ENCODE measurements at places on chromosomes 6 and 20. TPM values are rescaled to one million over a fixed set of nuclear protein-coding genes. Genes with fewer than 3 reads are reported as not detected.

DNA sequence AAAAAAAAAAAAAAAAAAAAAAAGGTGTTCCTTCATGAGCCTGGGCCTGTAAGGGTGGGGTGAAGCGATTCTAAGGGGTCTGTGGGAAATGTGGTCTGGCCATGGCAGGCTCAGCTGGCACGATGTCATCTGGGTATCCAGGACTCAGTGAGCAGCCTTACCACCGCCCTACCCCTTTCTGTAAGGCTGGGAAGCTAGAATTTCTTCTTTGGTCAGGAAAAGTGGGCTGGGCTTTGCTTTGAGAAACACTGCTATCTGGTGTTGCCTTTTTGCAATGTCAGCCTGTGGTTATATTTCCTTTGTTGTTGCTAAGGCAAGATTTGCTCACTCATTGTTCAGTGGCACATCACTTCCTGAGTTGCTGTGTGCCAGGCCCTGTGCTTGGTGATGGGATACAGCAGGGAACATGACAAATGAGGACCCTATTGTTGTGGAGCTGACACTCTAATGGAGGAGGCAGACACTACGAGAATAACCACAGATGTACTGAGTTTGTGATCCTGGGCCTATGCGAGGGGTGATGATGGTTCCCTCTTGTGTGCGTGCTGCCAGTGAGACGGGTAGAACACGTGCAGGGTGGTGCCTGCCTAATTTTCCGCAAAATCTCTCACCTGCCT, 45.9 kb upstream of the ZNFX1 start:
- DNase-seq, result no peak

PNLDC1 gene
- total RNA-seq, result 19.9 TPM

- DNase-seq, result no peak
Observed at GRCh38 chr20:34242879-34243278, 1.7 kb downstream of the ASIP start.

- no peak for DNase-seq
Observed at GRCh38 chr6:118648866-118649554, 2.4 kb downstream of the CEP85L start.

DNA sequence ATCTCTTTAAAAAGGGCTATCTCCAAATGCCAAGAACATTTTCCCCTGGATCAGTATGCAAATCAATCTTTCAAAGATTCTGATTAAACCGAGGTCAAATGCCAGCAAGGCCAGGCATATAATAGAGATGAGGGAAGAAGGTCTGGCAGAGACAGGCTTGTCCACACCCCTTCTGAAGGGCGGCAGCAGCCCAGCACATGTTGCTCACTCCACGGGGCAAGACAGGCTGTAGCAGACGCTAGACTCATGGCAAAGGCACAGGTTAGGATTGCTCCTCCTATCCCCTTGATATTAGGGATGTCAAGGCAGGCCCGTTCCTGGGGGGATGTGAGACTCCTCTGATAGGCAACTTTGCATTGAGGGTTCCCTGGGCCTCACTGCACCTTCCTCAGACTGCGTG, 104.7 kb upstream of the RIN2 start:
- no peak for DNase-seq

DNA sequence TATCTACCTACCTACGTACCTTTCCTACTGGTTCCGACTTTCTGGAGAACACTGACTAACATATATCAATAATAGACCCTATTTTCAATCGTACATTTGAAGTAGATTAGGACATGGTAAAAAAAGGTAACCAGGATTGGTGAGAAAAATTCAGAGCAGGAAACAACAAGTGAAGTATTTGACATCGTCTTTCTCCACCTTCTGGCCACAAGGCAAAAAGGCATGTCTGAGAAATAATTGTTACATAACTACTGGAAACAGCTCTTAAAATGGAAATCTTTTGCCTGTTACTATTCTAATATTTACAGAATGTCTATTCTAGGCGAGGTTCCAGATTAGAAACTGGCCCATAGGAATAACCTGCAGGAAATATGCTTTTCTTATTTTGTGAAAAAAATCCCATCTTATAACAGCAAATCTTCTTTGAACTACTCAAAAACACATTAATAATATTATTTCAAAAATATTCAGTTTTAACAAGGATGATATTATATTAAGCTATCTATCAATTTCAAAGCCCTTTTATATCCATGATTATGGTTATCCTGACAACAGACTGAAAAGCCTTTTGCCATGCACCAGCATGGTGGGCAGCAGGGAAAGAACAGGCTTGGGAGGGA, 80.8 kb downstream of the RCAN2 start:
- peak; percentile 45 for DNase-seq

ADGRF5 gene
- 8.8 TPM for total RNA-seq

SIGLEC1 gene
- total RNA-seq, result 9.4 TPM

- DNase-seq, result peak; percentile 70
Observed at GRCh38 chr6:85449388-85449817, 480 bp upstream of the NT5E start.

DNA sequence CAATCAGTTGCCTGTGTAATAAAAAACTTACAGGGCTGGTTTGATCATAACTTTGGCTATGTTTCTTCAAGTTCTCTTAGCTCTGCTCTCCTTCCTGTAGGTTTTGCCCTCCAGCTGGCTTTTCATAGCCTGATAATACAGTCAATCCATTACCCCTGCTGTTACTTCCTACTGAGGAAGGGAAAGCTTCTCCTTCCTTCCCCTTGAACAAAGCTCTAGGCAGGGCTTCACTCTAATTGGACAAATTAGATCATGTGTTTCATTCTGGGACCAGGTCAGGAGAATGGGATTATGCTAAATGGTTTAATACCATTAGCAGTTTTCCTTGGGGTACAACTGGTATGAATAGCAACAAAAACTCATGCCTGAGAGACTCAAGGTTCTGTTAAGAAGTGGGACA, 106.8 kb upstream of the MCHR2 start:
- no peak for DNase-seq

- DNase-seq, result no peak
Observed at GRCh38 chr20:32480371-32481241, 104.5 kb downstream of the NOL4L start.

DNA sequence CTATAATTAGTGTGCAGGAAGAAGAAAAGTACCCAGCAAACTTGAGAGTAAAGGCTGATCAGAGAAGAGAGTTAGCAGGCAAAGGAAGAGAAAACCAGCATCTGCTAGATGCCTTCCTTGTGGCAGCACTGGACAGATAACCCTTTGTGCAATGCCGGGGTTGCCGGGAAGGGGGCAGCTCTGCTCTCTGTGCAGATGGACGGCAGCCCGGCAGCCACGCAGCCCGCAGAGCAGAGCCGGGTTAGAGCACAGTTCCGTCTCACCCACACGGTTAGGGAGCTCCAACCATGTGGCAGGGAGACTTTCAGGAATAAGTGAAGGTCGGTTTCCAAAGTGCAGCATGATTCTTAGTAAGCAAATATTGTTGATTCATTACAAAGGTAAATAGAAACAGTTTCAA, 80.0 kb upstream of the RPS6KA2 start:
- DNase-seq, result peak; percentile 79

- DNase-seq, result peak; percentile 40
Observed at GRCh38 chr20:32585011-32585585, at the start of gene NOL4L. TSS of gene NOL4L (minus strand) at chr20:32585333. CDS start at chr20:32584890, 443 bp downstream.

GRCh38 chr6:13004601-13005000, 288.0 kb downstream of the PHACTR1 start:
- DNase-seq, result no peak

GRCh38 chr20:37364013-37364926, 18.3 kb downstream of the SRC start:
- DNase-seq, result no peak

- DNase-seq, result no peak
Observed at GRCh38 chr20:62234339-62234738, 4.0 kb upstream of the OSBPL2 start.

- DNase-seq, result no peak
Observed at GRCh38 chr6:38625217-38625616, 14.5 kb downstream of the BTBD9 start.

- no peak for DNase-seq
Observed at GRCh38 chr6:105489216-105489530, 86.3 kb upstream of the PREP start.

DNA sequence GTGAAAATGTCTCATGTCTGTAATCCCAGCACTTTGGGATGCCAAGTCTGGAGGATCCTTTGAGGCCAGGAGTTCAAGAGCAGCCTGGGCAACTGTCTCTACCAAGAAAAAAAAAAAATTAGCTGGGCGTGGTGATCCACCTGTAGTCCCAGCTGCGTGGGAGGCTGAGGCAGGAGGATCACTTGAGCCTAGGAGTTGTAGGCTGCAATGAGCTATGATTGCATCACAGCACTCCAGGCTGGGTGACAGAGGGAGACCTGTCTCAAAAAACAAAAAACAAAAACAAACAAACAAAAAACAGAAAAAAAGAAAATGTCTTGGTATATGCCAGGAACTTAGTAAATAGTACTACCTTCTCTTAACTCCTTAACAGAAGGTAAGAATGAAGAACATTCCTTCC, 31.4 kb upstream of the TMEM14A start:
- no peak for DNase-seq

- DNase-seq, result no peak
Observed at GRCh38 chr20:46997187-46997586, 102.5 kb downstream of the EYA2 start.

GRCh38 chr6:19896693-19897010, 59.5 kb downstream of the ID4 start:
- peak; percentile 73 for DNase-seq

GRCh38 chr20:21513181-21513663, 642 bp downstream of the NKX2-2 start:
- no peak for DNase-seq

TNFRSF6B gene
- 30.5 TPM for total RNA-seq

Data from testis (tissue), 5 donors.